Left cardiac atrium (tissue), 4 donors: ENCODE measurements at places on chromosomes 16 and 17.
A peak's percentile ranks its signal among the peaks of the same experiment; 100 is the strongest.

DNA sequence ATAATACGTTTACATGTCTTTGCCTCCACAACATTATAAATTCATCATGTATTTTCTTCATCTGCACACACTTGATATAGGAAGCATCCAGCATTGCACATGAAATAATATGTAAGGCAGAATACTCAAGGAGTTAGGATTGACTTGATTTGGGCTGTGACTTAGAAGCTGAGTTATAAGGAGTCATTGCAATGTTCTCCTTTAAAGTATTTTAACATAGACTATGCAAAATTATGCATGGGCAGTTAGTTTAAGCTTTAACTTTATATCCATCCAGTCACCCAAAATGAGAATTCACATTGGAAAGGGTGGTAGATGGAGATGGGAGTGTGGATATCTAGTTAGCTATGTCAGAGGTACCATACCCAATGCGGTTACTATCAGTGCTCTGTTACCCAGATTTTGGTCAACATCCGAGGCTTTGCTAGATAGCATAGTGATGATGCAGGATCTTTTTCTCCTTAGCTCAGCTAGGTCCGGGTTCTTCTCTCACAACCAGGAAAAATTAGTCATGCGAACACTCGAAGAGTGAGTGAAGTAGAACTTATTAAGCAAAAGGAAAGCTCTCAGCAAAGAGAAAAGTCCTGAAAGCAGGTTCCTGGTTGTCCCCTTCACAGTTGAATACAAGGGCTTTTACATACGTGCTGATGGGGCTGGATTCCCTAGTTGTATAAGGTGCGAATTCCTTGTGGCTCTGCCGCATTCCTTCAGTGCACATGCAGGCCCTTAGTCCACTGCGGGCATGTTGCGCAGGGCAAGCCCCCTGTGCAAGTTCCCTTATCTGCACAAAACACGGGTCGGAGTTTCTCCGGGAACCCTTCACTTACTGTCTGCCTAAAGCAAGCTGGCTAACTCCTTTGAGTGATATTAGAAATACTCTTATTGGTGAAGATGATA lies 73.1 kb upstream of the FAM20A start:
- no peak for DNase-seq

- no peak for DNase-seq
Measured at GRCh38 chr17:41315814-41316445, 420 bp upstream of the KRTAP17-1 start.

GRCh38 chr17:65130832-65131231 lies 6.3 kb upstream of the RGS9 start:
- DNase-seq: no peak

DNA sequence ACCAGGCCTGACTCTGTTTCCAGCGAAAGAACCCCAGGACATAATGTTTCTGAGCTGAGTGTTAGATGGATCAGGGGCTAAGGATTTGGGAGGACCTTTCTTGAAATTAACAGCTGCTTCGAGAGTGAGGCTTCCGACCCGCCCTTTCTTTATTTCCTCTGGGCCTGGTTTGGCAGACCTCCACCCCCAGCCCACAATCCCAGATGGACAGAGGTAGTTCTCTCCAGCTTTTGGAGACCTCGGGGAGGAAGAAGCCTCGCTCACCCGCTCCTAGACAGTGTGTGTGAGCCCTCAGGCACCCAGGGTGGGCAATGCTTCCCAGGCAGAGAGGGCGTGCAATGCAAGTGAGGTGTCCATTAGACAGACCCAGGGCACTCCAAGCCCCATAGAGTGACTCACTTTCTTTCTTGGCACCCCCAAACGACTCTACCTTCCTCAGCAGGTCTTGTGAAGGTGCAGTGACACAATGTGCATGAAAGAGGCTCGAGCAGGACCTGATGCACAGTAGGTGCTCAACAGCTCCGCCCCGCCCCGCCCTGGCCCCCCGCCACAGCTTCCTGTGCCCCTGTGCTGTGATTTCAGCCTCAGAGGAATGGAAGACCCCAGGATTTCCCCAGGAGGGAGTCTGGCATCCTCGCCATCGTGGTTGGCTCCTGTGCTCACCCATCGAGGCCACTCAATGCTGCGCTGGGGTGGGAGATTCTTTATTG lies 50.7 kb upstream of the TOB1 start:
- no peak for DNase-seq

- DNase-seq: peak; percentile 17
Measured at GRCh38 chr17:83069931-83070742, 9.3 kb upstream of the METRNL start.

DNA sequence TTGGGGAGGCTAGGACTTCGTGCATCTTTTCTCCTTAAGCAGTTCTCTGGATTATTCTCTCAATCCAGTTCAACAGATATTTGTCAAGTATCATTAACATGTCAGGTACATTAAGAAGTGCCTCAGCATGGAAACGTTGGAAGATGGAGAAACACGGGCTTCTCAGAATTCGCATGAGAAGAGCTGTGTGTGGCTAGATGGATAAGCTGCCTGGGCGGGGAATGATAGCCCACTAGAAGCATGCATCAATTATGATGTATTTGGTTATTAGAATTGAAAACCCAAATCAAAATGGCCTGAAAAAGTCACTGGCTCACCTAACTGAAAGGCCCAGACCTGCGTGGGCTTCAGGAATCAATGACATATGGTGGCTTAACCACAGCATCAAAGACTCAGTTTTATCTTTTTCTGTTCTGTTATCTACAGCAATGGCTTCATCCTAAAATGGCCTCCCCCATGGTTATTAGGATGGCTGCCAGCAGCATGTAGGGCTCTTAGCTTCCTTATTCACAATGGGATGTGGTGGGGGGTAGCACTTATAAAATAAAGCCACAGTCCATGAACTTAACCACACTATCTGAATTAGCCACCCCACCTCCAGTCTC lies 43.9 kb downstream of the MMD start:
- DNase-seq: no peak

DNA sequence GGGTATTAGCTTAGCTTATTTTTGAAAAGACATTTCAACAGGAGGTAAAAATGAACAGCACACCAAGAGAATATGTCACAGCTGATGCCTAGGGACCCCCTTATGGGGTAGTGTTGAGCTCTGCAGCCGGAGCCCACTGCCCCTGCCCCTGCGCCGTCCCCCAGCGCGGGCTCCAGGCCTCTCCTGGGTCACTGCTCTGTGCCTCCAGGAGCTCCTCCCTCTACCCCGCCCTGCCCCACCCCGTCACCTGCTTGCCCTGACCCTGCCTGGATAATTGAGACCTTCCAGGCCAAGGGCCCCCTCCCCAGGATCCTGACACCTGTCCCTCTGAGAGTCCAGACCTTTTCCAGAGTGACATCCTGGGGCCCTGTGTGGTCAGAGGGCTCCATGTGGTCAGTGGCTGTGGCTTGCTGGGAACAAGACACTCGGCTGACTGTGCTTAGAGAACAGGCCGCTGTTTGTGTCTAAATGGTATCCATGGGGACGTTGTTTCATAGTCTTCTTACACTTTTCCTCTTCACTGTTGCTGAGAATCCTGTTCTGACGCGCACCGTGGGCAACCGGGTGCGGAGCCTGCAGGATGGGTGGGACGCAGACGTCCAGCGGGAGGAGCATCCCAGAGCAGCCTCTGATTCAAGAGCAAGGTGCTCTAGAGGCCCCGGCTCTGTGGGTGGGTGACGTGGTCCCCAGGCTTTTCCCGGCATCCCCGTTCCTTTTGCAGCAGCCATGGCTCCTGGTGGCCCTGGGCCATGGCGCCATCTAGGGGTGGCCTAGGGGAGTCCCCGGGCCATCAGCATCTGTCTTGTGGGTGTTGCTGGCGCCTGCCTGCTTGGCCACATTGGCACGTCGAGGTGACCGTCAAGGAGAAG lies 20.0 kb upstream of the WFIKKN1 start:
- no peak for DNase-seq

- peak; percentile 44 for DNase-seq
Measured at GRCh38 chr17:8225813-8226535, 15.6 kb upstream of the AURKB start.

DNA sequence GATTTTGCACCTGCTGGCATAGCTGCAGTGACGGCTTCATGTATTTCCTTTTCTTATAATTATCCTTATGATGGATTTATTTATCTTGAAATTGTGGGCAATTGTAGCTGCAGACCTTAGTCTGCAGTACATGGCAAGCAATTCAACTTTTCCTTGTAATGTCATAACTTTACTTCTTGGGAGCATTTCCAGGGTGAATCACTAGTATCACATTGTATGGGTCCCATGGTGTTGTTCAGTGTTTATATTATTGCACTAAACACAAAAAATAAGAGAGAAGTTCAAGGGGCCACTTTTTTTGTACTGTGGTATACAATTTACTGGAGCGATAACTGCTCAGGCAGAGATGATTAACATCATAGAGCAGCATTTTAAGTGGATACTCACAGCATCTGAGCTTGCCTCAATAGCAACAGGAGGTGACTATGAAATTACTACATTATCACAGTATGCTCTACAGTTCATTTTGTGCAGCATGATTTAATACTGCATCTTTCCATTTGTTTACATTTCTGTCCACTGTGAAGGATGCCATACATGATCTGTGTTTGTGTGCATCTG lies 169.5 kb downstream of the STX8 start:
- no peak for DNase-seq

DNA sequence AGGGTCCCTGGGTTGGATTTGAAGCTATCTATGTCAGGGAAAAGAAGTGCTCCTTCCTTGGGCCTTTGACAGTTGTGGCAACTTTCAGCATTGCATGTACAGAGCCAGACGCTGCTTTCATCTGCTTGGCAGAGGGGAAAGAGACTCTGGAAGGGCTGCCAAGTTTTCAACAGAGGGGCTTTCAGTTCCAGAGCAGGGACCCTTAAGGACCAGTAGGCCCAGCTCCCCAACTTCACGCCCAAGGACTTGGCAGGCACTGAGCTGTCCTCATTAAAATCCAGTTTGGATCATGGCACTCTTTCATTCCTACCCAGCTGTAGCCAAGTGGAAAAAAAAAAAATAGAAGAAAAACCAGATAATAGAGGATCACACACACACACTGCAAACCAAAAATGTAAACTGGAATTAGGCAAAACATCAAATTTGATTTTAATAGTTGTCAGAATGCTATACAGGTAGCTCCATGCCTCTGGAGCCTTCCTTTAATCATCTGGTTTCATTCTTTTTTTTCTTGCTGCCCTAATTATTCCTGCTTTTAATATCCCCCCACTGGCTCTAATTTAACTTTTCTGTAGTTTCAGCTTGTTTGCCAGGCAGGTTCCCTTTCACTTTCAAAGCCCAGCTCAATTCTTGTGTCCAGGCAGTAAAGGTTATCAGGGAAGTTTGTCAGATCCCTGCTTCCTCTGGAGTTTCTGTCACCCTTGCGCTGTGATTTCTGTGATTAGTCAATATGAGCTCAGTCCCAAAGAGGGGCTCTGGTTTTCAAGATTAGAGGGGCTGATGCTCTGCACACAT lies 702.6 kb upstream of the CDH8 start:
- DNase-seq: no peak

DNA sequence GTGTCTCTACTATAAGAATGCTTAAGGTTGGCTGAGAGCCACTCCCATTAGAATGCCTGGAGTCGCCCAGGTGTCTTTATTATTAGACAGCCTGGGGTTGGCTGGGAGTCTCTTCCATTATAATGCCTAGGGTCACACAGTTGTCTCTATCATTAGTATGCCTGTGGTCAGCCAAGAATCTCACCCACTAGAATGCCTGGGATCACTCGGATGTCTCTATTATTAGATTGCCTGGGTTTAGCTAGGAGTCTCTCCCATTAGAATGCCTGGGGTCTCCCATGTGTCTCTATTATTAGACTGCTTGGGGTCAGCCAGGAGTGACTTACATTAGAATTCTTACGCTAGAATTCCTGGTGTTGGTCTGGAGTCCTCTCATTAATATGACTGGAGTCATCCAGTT lies 2255.3 kb downstream of the TP53TG3F start:
- DNase-seq: no peak

DNA sequence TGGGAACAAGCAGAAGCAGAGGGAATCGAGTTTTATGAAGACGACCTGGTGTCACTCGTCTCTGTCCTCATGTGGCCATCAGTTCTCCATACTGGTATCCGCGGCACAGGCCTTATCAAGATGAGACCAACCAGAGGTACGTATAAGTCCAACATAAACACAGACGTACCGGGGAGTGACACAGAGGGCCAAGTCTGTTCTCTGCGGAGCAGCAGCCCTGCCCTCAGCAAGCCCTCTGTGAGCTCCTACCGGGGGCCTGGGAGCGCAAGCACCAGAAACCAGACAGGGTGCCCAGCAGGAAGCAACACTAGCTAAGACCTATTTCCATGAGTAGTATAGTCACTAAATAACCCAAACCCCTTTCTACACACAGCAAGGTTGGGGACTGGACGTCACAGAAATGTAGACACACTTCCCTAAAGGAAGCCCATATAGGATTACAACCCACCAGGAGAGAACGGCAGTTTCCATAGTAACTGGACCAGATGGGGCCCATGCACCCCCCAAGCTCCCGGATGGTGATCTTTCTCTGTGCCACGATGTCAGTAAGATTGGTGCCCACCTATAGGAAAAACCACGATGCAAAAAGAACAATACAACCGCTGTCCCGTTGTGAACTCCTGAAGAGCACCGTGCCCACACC lies 911 bp downstream of the ARL16 start:
- no peak for DNase-seq

DNA sequence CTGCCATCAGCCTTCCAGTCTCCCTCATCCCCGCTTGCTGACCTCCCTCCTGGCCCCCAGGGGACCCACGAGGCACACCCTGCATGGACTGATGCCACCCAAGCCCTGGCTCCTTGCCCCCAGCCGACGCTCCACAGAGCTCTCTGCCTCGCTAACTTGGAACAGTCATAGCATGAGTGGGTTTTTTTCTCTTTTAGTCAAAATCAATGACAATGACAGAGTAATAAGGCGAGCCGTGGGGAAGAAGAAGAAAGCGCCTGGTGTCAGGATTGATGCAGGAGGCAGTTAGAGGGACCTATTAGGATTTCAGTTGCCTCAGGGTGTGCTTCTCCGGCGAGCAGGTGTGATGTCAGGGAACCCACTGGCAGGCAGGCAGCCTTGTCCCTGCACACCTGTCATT lies 176.3 kb upstream of the TNRC6C start:
- DNase-seq: no peak

DNA sequence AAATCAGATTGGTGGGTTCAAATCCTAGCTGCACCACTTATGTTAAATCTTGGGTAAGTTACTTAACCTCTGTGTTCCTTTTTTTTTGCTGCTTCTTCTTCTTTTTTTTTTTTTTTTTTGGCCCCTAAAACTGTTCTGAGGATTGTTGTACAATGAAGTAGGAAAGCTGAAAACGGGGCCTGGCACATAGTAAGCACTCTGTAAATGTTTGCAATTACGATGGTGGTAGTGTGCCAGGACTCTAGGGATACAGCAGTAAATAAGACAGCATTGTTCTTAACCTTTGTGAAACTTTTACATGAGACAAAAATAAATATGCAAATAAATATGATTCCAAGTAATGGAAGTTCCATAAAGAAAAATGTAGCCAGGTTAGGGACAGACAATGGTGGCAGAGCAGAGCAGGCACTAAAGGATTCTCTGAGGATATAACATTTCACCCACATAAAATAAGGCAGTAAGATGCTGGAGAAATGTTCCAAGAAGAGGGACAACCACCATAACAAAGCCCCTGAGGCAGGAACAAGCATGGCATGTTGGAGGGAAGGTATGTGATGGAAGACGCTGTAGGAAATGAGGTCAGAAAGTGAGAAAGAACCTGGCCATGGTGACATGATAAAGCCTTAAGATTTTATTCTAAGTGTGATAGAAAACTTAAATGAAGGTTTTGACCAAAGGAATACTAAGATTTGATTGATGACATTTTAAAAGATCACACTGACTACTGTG lies 127.3 kb downstream of the NLK start:
- no peak for DNase-seq

GRCh38 chr16:75854152-75854551 lies 127.9 kb upstream of the CPHXL start:
- DNase-seq: no peak
